ENCODE measurements at places on chromosomes 7 and 10.
A peak's percentile ranks its signal among the peaks of the same experiment; 100 is the strongest.

DNA sequence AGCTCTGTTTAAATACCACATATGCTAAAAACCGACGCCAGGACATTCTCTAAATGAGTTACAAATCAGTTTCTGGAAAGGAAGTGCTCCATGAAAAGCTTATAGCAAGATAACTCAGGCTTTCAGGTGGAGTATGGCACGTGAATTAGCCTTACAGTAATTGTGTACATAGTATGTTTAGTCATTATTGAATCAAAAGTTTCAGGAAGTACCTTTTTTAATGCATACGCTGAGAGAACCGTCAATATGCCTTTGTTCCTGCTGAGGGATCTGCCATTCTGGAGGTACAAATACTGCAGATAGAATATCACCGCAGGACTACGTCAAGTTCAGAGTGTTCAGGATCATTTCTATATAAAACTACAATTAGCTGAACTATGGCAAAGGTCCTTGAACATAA is 45.7 kb downstream of the ANKMY2 start:
- DNase-seq = no peak

GRCh38 chr7:158394936-158395335 is 192.7 kb downstream of the PTPRN2 start:
- peak; percentile 26 for DNase-seq

GRCh38 chr7:129824291-129825208 is 128.2 kb downstream of the UBE2H start:
- no peak for DNase-seq

DNA sequence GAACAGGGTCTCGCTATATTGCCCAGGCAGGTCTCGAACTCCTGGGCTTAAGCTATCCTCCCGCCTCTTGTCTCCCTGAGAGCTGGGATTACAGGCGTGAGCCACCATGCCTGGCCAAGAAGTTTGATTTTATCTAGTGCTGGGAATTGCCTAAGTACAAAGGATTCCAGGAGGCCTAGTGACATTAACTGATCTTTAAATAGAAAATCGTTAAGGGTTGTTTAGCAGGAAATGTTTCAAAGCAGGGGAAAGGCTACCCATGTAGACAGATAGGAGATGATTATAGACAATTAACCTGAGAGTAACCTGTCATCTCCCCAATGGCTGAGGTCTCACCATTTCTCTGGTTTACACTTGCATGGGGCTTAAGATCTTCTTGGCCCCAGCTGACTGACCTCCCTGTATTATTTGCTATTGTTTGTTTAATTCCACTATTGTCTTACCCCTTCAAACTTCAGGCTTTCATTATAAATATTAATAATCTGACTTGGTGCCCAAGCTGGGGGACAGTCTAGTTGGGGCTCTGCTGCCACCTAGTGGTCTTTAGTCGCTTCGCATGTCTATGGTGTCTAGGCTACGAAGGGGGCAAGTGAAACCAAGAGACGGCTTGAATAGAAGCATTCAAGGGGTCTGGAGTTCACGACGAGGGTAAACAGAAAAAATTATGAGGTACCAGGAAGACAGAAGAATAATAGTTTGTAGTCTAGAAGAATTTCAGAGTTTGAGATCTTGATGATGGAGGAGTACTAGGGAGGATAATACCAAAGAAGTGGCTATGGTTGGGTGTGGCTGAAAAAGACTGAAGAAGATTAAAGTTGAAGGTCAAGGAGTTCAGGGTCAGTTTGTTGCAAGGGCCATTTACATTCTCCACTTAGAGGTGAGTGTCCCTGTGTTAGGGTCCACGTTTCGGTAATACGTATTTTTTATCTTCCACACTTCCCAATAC is 40.4 kb upstream of the BPGM start:
- DNase-seq = peak; percentile 41

- no peak for DNase-seq
Measured at GRCh38 chr7:140857048-140857447, 67.7 kb downstream of the BRAF start.

- DNase-seq = no peak
Measured at GRCh38 chr7:103988468-103989199, 824 bp downstream of the RELN start.

- DNase-seq = no peak
Measured at GRCh38 chr7:117157241-117158209, 165.3 kb downstream of the WNT2 start.

- no peak for DNase-seq
Measured at GRCh38 chr7:130910949-130911944, 177.2 kb upstream of the KLF14 start.

GRCh38 chr7:23622506-23622925 is 25.3 kb downstream of the CCDC126 start:
- no peak for DNase-seq

DNA sequence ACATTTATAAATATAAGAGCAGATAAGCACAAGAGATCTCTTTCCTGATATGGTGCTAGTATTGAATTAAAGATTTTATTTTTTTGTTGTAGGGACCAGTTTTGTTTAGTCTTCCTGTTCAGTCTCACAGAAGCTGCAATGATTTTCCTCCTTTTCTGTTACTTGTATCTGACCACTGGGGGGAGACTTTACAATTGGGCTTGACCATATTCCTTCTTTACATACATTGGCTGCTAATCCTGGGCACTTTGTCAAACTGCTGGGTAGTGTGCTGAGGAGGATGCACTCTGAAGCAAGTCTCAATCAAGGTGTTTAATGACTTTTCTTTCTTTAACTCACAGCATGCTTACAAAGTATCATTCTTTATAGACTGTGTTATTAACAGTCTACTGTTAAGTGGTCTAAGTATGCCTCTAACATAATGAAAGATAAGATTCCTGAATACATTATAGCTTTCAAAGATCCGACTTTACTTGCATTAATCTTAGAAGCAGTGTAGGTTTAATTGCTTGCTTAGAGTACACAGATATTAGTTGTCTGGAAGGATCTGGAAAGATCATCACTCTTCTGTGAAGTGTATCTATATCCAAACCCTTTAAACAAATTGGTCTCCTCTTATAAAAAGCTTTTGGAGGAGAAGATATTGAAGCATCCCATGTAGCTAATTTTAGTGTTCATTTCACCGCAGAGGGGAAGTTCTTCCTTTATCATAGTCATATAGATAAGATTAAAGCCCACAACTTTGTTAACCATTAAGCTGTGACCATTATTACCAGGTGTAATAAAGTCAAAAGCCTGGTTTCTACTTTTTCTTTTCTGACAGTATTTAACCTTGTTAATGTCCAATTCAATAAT is 3.1 kb downstream of the PALS2 start:
- DNase-seq = no peak

- DNase-seq = no peak
Measured at GRCh38 chr7:143892527-143893300, 9.3 kb downstream of the TCAF1 start.

DNA sequence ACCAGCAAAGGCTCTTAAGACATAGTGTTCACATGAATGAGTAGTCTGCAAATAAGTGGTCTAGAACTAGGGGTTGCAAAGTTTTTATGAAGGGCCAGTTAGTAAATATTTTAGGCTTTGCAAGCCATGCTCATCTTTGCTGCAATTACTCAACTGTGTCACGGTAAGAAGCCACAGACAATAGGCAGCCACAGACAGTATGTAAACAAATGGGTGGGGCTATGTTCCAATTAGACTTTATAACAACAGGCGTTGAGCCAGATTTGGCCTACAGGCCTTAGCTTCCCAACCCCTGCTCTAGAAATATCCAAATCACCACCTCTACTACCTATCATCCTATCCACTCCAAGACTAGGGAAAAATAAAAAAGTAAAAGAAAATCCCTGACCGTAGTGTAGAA is 9.2 kb downstream of the IKZF5 start:
- no peak for DNase-seq

DNA sequence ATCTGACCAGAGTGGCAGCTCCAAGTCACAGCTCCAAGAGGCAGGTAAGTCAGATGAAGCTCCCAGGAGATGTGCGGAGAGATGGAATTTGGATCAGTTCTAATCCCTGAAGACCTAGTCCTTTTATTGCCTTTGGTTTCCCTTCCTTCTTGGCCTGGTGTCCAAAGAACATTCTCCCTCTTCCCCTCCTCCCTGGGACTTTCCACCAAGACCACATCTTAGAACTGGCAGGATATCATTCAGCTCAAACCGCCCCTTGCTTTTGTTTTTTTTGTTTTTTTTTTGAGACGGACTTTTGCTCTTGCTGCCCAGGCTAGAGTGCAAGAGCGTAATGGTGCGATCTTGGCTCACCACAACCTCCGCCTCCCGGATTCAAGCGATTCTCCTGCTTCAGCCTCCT is 190.8 kb downstream of the GFRA1 start:
- no peak for DNase-seq

- DNase-seq = no peak
Measured at GRCh38 chr10:21760332-21760731, 226.3 kb downstream of the MLLT10 start.

GRCh38 chr7:23020742-23021401 is 6.9 kb upstream of the HYCC1 start:
- no peak for DNase-seq

DNA sequence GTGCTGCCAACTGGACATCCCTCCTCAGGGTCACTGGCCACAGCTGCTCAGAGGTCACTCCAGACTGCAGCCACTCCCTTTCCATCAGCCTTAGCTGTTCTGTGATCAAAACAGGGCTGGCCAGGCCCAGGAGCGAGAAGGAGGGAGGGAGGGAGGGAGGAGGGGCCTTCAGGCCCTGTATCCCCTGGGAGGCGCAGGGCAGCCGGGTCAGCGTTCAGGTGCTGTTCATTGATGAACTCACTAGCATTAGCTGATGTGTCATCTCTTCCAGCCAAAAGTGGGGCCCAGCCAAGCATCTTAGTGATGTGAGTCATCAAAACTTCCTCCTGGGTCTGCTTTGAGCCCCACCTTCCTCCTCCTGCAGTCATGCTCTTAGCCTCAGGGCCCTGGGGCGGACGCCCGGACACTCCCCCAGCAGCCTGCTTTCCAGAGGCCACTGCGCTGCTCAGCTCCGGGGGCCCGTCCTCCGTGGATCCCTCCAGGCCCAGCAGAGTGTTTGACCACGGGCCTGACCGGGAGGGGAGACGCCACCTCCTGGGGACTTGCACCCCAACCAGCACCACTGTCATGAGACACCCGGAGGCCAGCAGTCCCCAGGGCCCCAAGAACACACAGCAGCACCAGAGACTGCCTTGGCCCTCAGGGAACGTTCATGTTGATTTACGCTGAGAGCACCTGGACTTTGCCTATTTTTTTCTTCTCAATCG is 149.2 kb downstream of the PRKAG2 start:
- DNase-seq = peak; percentile 20

- DNase-seq = no peak
Measured at GRCh38 chr10:9075420-9075819, 1020.9 kb downstream of the GATA3 start.

- no peak for DNase-seq
Measured at GRCh38 chr10:14873090-14873760, 5.4 kb upstream of the SUV39H2 start.

DNA sequence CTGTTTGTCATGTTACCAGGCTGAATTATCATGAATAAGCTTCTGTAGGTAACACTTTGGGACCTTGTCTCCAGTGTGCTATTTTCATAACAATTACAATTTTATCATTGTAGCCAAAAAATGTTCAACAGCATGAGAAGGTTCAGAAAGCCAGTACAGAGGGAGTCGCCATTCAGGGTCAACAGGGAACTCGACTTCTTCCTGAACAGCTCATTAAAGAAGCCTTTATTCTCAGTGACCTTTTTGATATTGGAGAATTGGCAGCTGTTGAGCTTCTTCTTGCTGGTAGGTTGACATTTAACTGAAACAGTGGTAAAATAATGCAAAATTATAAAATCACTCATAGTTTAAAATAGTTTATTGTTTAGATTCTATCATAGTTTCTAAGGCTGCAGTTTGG is 15.8 kb downstream of the NUP205 start:
- no peak for DNase-seq

- no peak for DNase-seq
Measured at GRCh38 chr10:114881417-114881816, 56.6 kb upstream of the TRUB1 start.

DNA sequence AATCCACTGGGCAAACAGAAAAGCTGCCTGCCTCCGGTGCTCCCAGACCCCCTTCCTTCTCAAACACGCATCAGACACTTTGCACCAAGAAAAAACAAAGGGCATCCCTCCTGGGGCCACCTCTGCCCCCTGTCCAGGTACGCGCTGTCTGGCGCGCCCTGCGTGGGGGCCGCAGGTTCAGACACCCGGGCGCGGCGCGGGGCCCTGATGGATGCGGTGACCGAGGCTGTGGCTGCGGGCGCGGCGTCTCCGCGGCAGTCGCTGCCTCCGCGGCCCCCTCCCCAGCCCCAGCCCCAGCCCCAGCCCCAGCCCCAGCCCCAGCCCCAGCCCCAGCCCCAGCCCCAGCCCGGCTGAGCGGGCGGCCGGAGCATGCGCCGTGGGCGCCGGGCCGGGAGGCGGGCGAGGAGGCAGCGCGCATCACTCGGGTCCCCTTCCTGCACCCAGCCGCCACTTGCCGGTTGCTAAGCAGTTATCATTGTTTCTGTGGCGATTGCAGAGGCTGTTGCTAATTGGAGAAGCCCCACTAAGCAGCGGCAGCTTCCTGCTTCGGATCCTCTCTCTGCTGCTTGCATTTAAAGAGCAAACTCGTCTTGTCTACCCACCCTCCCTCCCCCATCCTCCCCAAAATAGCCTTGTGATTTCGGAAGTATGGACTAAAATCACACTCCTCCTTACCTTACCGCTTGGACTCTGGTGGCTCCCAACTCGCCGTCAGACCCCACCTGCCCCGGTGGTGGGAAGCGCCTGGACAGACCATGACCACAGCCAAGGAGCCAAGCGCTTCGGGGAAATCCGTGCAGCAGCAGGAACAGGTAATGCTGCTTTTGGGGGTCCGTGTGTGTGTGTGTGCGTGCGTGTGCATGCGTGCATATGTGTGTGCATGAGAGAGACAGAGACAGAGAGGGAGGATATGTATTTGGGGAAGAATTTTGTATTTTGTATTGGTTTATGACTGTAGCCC is 252.8 kb downstream of the DPP6 start:
- DNase-seq = no peak
